ENCODE measurements at places on chromosomes 13 and 19. TPM values are rescaled to one million over a fixed set of nuclear protein-coding genes. Genes with fewer than 3 reads are reported as not detected.

DNA sequence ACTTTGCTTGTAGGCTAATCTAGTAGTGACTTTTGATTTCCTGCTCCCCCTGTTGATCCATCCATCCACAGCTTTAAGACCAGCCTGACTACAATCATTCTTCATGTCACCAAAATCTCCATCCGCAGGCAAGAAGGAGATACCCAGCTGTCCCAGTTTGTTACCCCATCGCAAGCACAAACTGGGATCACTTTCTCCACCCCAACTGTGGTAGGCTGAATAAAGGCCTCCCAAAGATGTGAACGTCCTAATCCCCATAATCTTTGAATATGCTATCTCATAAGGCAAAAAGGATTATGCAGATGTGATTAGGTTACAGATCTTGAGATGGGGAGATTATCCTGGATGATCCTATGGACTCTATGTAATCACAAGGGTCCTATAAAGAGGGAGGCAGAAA, 202.0 kb downstream of the ENOX1 start:
- no peak for DNase-seq

The SERTAD3 gene
- 17.4 TPM for total RNA-seq

- DNase-seq: no peak
Measured at GRCh38 chr13:86725105-86725504, 925.9 kb upstream of the SLITRK6 start.

The ZFP14 gene
- 4.4 TPM for total RNA-seq
